ENCODE measurements at places on chromosomes 2 and 18.

GRCh38 chr2:219954331-219954730 lies 326.9 kb downstream of the SLC4A3 start:
- DNase-seq: no peak

GRCh38 chr2:3285901-3286645 lies 91.5 kb downstream of the EIPR1 start:
- no peak for DNase-seq

GRCh38 chr2:190320696-190321095 lies 1.1 kb upstream of the HIBCH start:
- no peak for DNase-seq

DNA sequence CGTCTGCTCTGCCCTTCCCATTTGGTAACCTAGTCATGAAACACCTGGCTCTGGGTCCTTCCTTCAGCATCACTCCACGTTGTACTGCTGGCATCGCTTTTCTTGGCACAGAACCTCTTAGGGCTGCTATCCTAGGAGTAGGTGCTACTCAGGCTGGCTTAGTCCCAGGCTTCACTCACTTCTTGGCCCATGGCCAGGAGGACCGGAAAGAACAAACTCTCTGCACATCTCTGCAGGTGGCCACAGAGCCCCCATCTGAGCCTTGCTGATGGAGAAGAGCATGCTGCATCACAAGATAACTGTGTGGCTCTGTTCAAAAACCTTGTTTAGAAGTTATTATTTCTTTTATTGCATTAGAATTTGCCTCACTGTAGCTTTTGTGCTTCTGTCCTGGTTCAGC lies 447.2 kb upstream of the TNP1 start:
- DNase-seq: no peak

DNA sequence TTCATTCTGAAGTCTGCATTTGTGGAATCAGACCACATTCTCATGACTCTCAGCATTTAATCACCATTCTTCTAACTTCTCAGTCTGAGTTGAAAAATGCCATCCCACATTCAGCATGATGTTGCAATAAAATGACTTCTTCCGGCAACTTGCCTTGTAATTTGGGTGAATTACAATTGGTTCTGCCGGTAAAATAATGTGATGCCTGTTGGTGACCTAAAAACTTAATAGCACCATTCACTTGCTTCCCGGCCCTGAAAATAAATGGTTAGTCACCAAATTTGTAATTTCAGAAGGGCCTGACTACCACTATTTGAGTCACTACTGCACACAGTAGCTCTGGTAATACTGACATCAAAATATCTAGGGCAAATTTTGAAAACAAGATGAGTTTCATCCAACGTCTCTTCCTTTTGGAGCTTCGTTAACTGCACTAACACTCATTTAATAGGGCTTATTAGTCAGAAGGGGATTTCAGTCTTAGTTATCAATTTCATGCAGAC lies 637.1 kb upstream of the CHAC2 start:
- no peak for DNase-seq

DNA sequence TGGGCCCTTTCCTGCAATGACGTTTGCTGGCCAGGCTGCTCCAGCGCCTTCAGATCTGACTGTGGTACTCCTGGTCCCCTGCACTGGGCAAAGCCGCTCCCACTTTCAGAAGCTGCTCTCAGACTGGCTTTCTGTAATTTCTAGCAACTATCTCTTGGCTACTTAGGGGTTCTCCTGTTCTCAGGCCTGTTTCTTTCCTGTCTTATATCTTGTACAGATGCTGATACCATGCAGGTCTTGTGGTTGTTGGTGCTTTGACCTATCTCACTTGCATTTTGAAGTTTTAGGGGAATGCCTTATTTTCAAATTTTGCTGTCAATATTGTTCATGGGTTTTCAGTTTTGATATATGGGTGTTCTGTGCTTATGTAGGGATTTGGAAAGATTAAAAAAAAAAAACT lies 145.8 kb downstream of the CLIP4 start:
- no peak for DNase-seq

DNA sequence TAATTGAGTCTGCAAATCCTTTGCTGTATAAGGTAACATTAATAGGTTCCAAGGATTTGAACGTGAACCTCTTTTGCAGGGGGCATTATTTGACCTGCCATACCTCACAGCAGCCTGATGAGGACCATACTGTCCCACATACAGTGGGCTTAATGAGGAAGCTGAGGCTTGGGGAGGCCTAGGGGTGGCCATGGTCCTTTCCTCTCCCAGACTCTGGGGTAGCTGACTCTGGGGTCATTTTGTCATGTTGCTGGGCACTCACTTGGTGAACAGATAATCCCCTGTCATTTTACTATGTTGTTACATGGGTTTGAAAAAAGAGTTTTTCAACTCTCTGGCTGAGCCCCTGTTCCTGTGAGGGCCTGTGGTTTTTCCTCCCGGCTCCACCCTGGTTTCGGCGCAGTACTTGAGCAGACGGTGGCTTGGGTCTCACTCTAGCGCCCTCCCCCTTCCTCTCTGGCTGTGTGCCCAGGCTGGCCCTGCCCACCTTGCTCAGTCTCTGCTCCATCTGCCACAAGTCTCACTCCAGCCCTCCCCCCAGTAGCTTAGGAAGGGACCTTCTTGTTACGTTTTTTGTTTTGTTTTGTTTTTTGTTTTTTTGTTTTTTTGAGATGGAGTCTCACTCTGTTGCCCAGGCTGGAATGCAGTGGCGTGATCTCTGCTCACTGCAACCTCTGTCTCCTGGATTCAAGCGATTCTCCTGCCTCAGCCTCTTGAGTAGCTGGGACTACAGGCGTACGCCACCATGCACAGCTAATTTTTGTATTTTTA lies 21.0 kb downstream of the INPP4A start:
- no peak for DNase-seq

DNA sequence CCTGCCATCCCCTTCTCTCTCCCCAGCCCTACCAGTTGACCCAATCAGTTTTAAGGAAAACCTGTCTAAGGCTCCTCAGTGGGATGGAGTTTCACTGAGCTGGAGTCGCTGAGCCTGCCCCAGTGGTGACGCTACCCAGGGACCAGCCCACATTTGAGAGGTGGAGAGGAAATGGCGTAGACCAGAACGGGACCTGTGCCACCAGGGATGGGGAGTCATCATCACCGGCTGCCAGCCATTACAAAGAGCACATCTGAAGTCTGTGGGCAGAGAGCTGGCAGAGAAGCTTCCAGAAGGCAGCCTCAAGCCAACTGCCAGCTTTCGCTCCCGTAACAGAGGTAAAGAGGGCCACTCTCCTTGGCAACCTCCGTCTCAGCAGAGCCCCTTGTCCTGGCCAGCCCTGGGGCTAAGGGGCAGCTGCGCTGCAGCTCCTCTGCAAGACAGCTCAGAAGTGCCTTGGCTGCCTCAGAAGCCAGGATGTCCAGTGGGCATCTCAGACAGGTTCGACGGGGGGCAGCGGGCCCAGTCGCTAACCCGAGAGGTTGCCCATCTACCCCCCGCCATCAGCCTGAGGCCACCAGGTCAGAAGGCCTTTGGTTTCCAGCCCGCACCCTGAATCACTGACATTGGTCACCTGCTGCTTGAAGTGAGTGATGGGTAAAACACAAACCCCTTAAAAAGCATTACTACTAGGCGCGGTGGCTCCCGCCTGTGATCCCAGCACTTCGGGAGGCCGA lies 15.4 kb downstream of the SDC1 start:
- DNase-seq: no peak

- no peak for DNase-seq
Measured at GRCh38 chr2:149019768-149020167, 18.7 kb upstream of the LYPD6B start.

- DNase-seq: no peak
Measured at GRCh38 chr2:128368437-128369107, 49.9 kb upstream of the HS6ST1 start.

- DNase-seq: no peak
Measured at GRCh38 chr2:71950256-71951082, 197.2 kb downstream of the CYP26B1 start.

GRCh38 chr2:144452989-144453336 lies 67.0 kb downstream of the ZEB2 start:
- no peak for DNase-seq

DNA sequence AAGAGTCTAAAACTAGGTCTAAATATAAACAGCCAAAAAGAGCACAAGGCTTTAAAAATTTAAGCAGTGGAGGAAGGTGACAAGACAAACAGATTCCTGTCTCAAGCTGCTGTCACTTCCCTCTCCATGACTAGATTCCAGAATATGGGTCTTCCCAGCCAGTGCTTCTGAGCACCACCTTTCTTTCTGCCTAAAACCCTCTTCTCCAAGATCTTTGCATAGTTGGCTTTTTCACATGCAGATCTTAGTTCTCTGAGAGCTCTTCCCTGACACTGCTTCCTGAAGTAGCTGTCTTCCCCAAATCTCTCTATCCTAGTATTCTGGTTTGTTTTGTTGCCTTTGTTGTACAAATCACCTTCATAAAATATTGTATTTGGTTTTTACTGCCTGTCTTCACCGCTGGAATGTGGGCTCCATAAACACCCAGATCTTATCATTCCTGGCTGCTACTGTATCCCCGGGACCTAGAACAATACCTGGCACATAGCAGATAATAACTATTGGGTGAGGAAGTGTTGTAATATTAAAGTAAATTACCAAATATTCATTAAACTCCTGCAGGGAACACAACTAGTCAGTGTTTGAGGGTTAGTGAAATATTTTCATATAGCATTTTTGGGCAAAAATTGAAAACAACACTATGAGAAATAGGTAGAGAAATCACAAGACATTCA lies 150.2 kb downstream of the CCDC85A start:
- no peak for DNase-seq

GRCh38 chr2:33602201-33602830 lies 3.2 kb upstream of the FAM98A start:
- DNase-seq: no peak

- DNase-seq: no peak
Measured at GRCh38 chr2:35548171-35548570, 807.4 kb upstream of the CRIM1 start.

DNA sequence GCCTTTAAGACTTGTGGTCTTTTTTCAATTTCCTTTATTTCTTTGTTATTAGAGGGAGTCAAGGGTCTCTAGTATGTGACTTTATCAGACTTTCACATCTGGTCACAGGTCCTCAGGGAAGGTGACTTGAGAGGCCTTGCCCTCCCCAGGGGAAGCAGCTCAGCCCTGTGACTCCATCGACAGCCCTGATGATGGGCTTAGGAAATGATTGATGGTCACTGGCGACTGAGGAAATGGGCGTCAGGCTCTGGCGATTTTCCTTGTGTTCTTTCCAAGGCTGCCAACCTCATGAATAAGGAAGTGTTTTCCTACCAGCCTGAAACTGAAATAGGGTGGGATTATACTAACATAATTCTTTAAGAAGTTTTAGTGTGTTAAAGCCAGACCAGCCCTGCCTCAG lies 21.1 kb downstream of the SERPINE2 start:
- DNase-seq: no peak

DNA sequence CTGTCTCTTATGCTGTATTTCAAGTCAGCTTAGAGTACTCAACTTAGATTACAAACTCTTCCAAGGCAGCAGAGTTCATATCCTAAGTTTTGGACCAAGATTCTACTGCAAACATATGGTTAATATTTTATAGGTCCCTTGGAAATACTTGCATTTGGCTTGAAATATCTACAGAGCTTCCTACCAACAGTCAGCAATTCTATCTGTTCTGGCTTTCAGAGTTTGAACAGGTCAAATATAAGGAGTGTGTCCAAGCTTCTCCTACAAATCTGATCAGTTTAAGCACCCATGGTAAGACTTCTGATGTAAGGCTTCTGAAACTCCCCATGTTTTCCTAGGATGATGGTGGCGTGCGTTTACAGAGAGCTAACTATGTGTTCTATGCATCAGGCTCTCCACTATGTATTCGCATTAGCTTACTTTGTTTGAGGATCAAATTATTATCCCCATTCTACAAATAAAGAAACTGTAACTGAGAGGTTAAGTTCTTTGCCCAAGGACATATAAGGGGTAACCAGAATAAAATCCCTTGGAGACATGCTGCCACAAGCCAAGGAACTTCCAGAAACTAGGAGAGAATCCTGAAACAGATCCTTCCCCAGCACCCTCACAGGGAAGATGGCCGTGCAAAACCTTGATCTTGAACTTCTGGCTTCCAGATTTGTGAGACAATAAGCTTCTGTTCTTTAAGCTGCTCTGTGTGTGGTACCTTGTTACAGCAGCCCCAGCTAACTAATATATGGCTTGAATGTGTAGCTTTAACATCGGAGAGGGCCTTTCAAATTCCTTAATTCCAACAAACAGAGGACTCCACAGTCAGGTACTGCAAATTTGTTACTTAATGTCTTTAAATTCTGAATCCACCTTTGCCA lies 55.1 kb downstream of the ATP8B1 start:
- no peak for DNase-seq

GRCh38 chr2:239179851-239180371 lies 220.9 kb downstream of the HDAC4 start:
- DNase-seq: no peak

- no peak for DNase-seq
Measured at GRCh38 chr2:226892729-226893128, 56.9 kb downstream of the RHBDD1 start.

- DNase-seq: no peak
Measured at GRCh38 chr18:26515643-26516487, 32.5 kb downstream of the KCTD1 start.

- DNase-seq: peak; percentile 56
Measured at GRCh38 chr18:77101410-77102258, 30.9 kb downstream of the MBP start.

DNA sequence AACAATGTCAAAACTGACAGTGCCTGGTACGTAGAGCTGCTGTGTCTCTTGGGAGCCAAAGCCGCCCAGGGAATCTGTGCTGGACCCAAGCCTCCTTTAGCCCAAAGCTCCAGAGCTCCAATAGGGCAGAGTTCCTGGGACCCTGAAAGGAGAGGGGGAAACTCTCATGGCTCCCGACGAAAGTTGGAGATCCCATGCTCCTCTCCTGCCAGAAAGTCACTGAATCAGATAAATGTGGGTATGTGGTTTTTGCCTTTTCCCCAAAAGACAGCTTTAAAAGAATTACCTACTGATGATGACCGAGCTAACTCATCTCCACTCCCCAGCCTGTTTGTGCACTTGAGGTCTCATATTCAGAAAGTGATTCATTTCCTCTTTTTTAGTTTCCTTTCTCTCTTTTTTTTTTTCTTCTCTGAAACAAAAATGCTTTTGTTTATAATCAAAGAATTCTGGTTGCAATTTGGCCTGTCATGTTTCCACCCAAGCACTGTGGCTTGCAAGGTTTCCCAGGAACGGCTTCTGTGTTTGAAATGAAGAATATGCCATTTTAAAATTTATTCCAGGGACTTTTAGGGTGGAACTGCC lies 14.1 kb upstream of the PMAIP1 start:
- DNase-seq: no peak
